Ecto neural progenitor cell (in vitro differentiated cells): ENCODE measurements at places on chromosomes 13 and 19.

GRCh38 chr13:68257111-68257842 lies 1027.1 kb upstream of the PCDH9 start:
- no peak for DNase-seq

- DNase-seq: no peak
Measured at GRCh38 chr19:19466201-19466600, 49.1 kb downstream of the TSSK6 start.

DNA sequence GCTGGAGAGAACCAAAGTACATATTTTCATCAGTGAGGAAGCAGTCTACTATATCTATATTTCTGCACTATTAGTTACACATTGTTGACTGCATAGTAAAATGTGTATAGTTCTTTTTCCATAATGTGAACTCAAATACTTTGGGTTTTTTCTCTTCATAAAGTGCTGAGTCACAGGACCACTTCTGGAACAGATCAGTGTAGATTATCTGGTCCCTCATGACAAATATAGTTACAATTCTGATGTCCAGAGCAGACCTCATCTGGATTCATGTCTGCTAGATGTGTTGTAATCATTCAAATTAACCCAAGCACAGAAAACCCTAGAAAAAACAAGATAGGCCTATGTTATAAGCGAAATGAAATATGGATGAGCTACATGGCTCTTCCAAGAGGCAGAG lies 171.4 kb downstream of the SUCLA2 start:
- no peak for DNase-seq

DNA sequence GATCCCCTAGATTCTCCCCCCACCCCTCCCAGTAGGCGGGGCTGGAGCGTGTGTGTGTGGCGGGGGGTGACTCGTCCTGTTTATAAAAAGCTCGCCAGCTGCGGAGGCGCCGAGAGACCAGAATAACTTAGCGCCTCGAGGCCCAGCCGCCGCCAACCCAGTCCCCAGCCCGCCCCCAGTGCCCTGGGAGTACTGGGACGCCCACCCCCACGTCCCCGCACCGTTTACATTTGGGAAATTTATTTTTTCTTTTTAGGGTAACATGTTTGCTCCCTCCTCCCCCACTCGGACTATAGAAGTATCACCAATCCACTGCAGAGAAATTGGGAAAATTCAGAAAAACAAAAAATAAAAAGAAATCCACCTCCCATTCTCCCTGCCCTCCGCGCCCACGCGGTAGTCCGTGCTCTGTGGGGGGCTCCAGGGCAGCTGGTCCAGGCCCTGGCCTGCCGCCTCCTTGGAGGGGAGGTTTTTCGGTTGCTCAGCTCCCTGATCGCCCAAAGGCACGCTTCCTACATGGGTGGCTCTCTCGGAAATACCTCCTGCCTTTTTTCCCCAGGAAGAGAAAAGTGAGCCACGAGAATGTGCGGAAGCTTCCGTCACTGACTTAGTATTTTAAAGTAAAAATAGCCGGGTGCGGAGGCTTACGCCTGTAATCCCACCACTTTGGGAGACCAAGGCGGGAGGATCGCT lies 1.5 kb upstream of the RAB3A start:
- peak; percentile 74 for DNase-seq

DNA sequence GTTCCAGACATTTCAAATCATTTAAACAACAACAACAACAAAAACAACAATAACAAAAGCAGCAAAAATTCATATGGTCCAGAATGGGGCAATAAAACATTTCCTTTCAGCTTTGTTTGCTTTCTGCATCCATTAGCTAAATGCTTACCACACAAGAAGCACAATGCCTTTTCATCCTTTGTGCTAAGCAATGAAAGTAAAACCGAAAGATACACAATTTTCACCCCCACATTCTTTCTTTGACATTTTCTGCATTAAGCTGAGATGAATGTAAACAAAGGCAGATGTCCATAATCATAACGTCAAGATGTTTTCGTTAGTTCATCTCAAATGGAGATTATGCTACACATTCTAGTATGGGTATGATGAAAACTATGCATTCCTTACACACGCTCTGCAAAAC lies 568.5 kb downstream of the SLITRK6 start:
- DNase-seq: no peak

DNA sequence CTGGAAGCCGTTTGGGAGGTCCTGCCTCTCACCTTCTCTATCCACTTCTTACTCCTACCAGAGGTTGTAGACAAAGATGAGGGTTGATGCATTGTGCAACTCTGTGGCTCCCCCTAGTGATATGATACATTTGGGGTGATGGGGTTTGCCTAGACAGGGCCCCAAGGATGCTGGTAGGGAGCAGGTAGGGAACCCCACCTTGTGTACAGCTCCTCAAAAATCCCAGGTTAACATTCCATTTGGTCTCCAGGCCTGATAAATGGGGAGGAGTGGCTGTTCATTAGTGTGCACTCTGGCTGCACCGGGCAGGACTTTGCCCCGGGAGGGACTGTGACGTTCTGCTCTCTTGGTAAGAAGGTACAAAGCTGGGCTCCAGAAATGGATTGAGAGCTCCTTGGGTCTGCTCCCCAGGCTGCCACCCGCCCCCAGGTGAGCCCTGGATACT lies 19.2 kb downstream of the SIGLEC8 start:
- DNase-seq: no peak

- DNase-seq: no peak
Measured at GRCh38 chr13:59568306-59568705, 595.4 kb downstream of the DIAPH3 start.

GRCh38 chr13:105087945-105088344 lies 1447.5 kb downstream of the EFNB2 start:
- DNase-seq: peak; percentile 46
